ENCODE measurements at places on chromosomes 11 and 22.

DNA sequence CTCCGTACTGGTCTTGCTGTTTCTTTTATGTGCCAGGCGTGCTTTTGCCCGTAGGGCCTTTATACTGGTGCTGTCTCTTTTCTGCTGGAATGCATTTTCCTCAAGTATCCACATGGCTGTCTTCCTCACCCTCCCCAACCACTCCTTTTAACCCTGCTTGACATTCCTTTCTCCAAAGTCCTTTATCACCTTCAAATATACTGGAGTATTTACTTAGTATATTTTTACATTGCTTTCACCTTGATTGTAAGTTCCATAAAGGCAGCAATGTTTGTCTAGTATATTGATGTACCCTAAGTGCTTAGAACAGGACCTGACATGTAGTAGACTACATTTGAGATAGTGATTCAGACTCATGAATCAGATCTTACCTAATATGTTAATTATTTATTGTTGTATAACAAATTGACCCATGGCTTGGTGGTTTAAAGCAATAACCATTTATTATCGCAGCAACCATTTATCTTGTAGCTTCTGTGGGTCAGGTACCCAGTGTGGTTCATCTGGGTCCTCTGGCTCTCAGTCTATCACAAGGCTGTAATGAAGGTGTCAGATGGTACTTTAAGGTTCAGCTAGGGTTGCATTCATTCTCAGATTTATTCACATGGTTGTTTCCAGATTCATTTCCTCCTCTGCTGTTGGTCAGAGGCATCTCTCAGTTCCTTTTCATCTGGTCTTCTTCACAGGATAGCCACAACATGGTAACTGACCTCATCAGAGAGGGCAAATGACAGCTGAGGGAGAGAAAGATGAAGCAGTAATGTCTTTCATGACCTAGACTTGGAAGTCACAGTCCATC is 34.2 kb downstream of the DDX10 start:
- no peak for DNase-seq

DNA sequence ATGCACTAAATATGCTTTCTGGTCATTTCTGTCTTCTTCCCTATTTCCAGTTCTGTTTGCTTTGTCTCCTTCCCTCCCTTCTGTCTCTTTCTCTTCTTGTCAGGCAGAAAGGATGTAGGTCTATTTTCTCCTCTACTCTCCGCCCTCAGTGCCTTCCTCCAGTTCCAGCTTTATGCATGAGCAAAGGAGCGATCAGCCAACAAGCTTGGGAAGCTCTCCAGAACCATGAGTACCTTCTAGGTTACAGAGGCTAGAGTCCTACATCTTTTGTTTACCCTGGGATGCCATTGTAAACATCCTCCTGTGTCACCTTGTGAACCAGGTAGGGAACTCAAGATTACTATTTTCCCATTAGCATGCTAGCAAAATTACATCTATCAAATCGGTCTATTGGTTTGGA is 7.9 kb upstream of the SPON1 start:
- DNase-seq, result no peak

DNA sequence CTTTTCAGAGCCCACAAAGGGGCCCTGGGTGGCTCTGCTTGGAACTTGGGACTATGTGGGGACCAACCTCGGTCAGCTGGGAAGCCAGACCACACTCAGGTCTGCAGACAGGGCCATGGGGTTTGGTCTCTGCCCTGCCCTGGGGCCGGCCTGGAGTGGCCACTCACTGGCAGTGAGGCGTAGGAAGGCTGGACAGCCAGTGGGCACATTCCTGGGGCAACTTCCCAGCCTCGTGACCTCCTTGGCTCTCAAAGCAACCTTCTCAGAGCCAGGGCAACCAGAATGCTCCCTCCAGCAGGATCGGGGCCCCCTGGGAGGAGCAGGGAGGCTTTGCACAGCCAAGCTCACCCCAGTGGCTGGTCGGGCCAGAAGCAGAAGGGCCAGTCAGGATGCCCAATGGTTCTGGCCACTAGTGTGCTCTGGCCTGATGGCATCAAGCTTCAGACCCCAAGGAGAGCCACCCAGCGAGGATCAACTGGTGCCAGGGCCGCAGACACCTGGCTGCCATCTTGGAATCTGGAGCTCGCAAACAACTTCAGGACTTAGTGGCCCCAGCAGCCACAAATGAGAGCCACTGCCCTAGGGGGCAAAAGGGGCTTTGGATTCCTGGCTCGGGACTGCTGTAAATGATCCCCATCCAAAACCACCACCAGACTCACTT is 87.1 kb downstream of the MYEOV start:
- DNase-seq, result no peak

DNA sequence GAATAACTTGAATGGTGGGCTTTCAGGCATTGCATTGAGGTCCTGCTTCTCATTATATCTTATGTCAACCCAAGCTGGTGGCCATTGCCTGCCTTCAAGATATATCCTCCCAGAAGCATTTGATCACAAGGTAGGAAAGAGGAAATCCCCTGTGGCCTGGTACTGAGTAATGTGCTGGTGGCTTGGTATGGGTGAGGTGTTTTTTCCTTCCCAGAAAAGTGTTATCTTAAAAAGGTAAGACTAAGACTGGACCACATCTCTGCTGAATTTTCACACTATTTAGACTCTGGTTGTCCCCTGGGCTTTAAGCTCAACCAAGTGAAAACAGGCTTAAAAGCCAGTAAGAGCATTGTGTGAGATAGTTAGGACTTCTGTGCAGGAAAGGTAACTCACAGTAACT is 3.7 kb downstream of the INSC start:
- DNase-seq, result no peak

GRCh38 chr11:63622323-63622722 is 8.1 kb upstream of the PLAAT3 start:
- DNase-seq, result no peak

GRCh38 chr11:126415128-126415527 is 59.6 kb downstream of the ST3GAL4 start:
- no peak for DNase-seq

DNA sequence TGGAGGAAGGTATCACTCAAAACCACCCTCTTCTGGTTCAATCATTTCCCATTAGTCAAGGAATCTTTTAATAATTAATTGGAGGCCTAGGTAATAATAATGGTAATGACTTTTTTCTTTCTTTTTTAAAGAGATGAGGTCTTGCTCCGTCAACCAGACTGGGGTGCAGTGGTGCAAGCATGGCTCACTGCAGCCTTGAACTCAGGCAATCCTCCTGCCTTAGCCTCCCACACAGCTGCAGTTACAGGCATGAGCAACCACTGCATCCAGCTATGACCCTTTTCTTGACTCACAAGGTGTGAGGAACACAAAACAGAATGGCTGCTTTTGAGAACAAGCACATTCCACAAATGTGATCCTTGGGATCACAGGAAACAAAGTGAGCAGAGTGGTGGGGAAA is 3.6 kb downstream of the POLDIP3 start:
- DNase-seq, result no peak

DNA sequence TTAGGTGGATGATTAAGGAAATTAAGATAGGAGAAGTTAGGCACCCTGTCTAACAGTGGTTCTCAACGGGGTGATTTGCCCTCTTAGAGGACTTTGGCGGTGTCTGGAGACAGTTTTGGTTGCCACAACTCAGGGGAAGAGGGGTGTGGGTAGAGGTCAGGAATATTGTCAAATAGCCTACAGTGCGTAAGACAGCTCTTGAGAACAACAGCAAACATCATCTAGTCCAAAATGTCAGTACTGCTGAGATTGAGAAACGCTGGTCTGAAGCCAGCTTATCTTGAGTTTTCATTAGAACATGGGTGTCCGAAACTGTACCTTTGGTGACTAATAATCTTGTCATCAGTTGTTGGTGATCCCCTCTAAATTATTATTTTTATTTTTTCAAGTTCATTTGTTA is 38.4 kb downstream of the CECR2 start:
- DNase-seq, result no peak

DNA sequence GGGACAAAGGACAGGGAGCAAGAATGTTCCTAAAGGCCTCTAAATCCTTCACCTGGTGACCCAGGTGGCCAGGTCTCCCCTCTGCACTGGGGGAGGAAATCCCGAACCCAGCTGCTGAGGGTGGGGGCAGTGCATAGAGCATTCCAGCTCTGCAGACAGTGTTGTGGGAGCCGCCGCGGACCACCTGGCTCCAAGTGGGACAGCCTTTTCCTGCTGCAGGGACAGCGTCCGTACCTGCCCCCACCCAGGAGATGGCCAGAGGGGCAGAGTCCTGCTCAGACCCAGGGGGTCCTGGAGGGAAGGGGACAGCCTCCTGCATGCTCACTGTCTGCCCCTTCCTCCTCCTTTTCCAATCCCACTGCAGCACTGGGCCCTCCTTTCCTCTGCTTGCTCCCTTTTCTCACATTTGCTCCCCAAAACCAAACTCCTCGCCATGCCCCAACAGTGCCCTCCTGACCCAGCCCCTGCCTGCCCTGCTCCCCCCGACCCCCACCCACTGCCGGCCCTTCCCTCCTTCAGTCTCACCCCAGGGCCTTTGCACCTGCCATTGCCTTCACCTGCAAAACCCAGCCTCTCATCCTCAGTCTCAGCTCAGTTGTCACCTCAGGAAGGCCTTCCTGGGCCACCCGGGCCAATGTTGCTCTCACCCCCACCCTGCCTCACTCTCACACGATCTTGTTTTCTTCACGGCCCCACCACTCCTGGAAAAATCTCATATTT is 12.8 kb downstream of the PNPLA5 start:
- no peak for DNase-seq

DNA sequence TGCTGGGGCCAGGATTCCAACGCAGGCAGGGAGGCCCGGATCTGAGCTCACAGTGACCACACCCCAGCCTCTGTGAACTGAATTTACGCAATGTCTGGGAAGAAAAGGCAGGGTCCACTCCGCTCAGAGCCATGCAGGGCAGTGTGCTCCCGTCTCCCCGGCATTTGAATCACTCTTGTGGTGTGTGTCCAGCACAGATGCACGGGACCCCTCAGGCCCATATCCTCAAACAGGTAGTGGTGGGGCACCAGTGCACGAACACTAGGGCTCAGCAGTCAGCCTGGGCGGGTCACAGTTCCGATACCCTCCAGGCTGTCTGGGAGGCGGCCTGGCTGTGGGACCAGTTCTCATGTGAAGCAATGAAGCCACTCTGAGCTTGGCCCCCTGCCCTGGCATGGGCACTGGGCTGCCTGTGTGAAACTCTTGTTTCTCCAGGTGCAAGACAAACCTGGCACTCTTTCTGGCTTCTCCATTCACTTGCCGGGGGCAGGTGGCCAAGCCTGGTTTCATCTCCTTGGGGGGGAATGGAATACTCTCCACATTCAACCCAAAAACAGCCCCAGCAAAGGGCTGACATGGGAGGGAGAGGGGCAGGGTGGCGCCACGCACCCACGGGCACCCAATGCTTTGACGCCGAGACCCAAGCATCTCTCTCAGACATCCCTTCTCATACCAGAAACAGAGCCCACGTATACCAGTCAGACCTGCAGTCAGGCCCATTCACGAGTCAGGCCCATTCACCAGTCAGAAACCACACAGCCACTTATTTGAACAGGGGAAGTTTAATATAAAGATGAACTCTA is 14.3 kb downstream of the DHCR7 start:
- DNase-seq, result no peak

DNA sequence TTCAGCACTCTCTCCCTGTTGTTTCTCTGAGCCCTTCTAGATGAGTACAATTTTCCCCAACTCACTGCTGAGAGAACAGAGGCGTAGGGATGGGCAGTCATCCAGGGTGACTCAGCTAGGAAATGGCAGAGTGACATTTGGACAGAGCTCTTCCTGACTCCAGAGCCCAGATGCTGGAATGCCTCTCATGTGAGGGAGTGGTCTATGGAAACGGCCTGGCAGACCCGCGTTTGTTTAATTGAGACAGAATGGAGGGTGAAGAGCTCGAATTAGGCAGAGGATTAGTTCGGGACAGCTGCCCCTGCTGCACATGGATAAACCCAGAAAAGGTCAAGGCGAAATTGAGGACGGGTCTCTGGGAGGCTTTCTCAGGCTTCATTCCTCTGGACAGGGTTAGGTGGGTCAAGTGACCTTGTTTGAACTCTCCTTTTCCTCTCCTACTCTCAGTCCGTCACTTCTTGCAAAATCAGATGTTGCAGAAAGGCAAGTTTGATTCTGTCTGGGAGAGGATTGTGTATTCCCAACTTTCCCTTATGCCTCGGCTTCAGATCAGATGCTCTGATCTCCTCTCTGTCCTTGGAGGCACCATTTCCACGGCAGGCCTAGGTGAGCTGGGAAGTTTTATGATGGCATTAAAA is 7.6 kb upstream of the LMO2 start:
- DNase-seq, result peak; percentile 96

DNA sequence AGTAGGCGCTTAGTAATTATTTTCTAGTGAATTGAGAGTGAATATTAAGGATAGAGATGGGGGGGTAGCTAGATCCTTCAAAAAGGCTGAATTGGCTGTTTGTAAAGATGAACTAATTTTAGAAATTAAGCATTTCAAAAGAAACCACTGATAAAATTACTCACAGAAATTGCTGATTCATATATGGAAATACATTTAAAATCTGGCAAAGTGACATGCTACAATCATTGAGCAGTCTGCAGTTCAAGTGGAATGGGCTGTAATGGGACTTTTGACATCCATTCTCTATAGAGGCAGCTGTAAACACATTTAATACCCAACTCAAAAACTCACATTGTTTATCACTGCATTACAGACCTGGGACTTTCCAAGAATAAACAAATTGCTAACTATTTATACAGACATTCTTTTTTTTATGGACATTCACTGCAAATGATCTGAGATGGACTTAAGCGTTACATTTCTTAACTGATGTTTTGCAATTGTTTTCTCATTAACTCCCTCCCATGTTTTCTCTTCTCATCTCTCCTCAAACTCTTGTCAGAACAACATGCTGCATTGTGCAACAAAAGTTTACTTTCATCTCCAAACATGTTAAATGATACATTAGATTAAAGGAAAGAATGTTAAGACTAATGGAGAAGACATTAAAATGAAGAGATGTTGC is 42.1 kb upstream of the MMP7 start:
- DNase-seq, result no peak

DNA sequence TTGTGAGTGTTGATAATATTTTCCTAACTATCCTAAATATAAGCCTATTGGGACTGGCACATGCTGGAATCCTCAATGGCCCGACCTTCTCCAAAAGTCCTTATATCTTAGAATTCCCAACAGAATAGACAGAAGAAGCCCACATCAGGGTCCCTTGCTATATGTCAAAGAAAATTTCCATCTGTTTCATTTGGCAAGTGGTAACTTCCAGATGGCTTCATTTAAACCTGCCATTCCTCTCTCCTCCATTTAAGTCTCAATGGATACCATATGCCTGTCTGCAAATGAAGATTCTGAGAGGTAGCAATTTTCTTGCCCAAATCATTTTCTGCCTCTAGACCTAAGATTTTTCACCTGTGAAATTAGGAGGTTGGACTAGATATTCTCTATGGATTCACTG is 73.1 kb upstream of the KCNA4 start:
- peak; percentile 86 for DNase-seq

Data from NCI-H524 (cell line).